NCI-H2227 treated with DMSO at 0.1 percent for 48 hours (cell line): ENCODE measurements at places on chromosomes 6 and 20.

DNA sequence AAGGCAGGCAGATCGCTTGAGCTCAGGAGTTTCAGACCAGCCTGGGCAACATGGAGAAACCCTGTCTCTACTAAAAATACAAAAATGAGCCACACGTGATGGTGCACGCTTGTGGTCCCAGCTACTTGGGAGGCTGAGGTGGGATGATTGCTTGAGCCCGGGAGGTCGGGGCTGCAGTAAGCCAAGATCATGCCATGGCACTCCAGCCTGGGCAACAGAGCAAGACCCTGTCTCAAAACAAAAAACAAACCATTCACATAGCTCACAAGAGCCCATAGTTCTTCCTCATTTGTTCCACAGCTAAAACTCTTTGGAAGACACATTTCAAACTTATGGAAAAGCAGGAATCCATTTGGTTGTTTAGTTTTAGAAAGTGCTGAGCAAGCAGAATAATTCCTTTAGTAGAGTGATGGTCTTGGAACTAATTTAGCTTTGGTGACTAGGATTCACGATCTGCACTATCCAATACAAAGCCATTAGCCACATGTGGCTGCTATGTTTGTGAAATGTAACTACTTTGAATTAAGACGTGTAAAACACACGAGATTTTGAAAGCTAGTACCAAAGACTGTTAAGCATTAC is 4.1 kb downstream of the ZNFX1 start:
- DNase-seq, result no peak

DNA sequence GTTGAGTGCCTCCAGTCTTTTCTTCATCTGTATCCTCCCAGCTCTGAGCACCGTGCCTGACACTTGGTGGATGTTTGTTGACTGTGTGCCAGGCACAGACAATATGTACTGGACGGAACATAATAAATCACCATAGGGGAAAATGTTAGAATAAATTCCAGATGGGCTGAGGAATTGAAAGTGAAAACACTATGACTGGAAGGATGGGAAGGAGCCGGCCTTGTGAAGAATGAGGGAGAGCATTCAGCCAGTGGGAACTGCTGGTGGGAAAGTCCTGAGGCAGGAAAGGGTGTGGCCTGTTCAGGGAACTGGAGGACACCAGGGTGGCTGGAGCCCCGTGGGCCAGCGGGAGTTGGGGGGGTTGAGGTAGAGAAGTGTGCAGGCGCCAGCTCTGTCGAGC is 75.4 kb downstream of the MTHFD1L start:
- DNase-seq, result no peak

DNA sequence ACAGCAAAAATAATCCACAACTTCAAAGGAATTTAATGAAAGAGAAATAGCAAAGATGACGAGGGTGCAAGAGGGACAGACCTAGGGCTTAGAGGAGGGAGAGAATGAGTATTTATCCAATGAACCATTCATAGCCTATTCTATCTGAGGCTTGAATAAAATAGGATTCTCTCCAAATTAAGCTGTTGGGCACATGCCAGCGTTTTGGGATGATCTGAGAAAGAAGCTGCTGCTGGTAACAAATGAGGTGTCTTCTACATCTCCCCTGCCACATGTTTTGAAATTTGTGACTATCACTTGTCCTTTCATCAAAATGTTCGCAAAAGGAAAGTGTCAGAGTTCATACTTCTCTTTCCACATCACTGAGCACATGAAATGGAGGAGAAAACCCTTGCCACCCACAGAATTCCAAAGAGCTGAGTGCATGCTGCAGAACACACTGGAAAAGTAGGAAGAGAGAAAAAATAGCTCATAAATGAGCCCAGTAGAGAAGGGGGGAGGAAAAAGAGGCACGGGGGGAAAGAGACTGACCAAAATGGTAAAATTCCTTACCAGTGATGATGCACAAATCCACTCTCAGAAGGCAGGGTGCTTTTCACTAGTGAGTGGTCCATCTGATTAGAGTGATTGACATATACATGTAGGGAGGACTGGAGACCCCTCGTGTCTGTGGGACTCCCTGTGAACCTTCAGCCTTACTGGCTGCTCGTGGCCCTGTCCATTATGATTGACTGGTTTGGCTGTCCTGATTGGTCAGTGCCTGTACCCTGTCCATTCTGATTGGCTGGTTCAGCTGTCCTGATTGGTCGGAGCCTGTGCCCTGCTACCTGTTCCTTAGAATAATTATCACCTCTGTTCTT is 180.5 kb downstream of the OGFRL1 start:
- DNase-seq, result no peak

DNA sequence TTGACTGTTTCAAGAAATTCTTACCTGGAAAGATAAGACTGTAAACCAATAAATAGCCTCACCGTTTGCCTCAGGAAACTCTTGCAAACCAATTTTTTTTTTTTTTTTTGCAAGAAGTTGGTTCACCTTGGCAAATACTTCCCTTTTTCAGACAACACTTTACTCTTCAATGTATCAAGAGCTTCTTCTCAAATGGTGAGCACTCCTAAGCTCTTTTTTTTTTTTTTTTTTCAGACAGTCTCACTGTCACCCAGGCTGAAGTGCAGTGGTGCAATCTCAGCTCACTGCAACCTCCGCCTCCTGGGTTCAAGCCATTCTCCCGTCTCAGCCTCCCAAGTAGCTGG is 22.7 kb upstream of the SNTA1 start:
- no peak for DNase-seq

DNA sequence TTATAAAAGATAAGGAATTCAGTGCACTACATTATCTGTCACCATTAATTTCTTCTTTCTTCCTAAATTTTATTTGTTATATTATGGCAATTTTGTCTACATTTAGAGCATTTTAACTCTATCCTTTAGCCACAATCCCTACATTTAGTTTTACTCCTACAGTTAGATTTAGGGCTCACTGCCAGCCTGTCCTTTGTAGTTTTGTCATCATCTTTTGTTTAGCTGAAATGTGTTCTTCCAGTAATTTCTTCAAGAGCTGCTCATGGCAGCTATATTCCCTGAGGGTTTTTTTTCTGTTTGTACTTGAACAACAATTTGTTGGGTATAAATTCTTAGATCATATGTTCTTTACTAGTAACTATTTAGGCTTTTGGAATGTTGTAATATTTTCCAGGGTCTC is 72.7 kb upstream of the B3GAT2 start:
- DNase-seq, result no peak
